ENCODE measurements at places on chromosomes 12 and 14.

DNA sequence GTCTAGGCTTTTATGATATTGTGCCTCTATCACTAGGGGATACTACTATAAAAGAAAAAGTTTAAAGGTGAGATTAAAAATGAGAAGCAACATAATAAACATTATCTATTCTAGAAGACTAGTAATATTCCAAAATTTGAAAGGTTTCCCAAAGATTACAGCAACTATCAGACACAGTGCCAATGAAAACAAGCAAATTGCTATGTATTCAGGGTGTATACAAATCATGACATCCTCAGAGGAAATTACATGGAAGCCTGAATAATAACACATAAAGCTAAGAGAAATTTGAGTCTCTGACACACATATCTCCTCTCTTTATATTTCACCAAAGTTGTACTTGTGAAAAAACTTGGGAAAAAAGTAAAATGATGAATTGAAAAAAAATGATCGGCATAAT is 327.0 kb downstream of the SEC23A start:
- no peak for DNase-seq

DNA sequence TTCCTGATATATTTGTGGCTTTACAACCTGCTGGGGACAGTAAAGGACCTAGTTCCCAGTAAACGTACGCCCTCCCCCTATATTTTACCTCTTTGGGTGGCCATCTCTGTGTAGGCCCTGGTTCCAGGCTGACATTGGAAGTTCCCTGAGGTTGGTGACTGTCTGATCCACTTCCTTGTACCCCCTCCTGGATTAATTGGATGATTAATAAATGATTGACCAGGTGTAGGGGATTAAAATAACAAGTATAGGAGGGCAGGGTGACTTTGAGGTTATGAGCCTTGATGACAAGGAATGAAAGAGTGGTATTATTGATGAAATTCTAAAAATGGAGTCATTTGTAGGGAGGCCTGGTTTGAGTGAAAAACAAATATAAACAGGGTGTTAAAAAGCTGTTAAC is 9.6 kb downstream of the SUSD6 start:
- no peak for DNase-seq

DNA sequence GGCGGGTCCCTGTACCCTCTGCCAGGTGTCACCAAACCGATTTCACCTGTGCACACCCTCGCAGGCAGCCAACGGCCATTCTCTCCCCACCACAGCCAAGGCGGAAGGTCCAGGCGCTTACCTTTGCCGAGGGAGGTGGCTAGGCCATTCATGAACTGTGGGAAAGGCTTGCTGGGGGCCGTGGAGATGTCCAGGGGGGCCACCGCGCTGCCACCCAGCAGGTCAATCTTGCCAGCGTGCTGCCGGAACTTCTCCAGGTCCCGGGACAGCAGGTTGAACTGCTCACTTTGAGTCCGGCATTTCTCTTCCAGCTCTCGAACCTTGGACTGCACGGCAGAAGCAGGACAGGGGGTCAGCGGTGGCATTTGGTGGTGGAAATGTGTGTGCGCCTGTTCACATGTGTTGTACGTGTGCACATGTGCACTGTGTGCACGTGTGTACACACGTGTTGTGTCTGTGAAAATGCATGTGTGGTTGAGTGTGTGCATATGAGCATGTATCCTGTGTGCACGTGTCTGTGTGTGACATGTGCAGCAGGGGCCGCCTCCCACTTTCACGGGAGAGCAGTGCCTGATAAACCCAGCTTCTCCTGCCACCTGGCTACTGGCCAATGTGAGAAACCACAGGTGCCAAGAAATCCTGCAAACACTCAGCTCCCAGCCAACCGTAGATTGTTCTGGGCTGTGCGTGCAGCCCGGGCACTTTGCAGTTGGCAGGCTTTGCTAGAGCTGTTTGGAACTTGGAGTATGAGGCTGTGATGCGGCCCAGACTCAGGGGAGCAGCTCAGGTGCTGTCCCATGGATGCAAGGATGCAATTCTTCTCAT is 118.9 kb downstream of the PIWIL1 start:
- no peak for DNase-seq

DNA sequence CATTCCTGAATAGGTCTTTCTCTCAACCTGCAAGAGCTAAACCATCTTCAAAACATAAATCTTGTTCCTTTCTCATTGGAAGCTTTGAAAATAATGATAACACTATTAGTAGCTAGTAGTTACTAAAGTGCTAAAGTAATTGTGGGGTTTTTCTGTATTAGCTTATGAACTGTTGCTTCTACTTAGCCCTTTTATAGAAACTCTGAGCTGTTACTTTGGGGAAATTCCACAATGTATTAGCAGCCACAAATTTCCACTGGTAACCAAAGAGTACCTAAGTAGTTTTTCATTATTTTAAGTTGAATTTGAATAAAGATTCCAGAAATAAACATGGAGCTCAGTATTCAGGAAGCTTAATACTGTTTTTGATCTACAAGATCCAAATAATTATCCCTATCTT is 6.4 kb upstream of the MAPK1IP1L start:
- no peak for DNase-seq

DNA sequence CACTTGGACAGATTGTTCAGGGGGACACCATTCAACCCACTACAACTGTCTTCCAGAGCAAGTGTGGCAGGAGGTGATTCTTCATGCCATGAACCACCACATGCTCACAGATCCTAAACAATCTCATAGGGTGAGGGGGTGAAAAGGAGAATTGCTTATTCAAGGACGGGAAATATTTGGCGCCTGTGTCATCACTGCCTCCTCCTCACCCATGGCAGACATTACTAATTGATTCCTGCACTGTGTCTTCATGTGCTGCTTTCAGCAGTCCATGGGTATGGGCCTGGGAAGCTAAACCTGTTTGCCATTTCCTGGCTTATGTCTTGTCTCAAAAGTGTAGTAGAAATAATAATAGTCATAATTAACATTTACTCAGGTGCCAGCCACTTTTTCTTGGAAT is 31.3 kb downstream of the MMAB start:
- no peak for DNase-seq

- no peak for DNase-seq
Observed at GRCh38 chr12:118371321-118372282, 1.1 kb downstream of the TAOK3 start.

DNA sequence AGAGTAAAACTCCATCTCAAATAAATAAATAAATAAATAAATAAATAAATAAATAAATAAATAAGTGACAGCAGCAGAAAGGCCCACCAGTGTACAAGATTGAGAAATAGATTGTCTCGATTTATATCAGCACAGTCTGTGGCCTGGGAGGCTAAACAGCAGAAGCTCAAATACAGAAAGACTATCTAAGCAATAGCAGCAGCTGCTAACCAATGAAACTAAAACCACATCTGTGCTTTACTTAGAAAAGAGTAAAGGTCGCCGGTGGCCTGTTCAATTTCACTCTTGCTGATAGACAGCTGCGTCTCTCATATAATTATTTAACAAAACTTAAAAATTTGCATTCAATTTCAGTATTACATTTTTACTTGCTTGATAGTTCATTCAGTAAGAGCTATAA is 325.7 kb downstream of the CEP128 start:
- no peak for DNase-seq

DNA sequence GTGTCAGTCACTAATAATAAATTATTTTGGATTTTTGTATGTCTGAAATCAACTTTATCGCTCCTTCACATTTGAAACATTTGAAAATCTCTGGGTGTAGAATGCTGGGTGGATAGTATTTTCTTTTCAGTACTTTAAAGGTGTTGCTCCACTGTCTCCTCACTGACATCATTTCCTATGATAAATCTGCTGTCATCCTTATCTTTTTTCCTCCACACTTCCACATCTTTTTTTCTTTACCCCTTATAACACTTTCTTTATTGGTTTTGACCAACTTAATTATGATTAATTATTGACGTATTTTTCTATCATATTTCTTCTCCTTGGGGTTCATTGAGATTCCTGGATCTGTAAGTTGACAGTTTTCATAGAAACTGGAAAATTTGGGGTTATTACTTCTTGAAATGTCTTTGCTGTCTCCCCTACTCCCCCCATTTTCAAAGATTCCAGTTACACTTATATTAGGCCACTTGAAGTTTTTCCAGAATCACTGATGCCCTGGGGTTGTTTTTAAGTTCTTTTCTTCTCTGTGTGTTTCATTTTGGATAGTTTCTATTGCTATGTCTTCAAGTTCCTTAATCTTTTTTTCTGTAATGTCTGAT is 177.5 kb upstream of the DIO3 start:
- no peak for DNase-seq

DNA sequence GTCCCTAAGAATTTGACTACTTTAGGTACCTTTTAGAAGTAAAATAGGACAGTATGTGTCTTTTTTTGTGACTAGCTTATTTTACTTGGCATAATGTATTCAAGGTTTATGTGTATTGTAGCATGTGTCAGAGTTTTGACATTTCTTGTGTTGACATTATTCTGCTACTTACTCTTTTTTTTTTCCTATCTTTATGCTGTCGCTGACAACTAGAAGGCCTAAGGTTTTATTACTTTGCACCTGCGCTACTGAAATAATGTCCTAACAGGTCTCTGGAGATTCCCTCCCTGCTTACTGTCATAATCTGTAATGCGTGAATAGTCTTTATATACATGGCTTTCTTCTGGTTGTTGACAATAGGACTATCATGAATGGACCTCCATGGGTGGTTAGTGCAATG is 43.0 kb downstream of the PDE3A start:
- DNase-seq: no peak

DNA sequence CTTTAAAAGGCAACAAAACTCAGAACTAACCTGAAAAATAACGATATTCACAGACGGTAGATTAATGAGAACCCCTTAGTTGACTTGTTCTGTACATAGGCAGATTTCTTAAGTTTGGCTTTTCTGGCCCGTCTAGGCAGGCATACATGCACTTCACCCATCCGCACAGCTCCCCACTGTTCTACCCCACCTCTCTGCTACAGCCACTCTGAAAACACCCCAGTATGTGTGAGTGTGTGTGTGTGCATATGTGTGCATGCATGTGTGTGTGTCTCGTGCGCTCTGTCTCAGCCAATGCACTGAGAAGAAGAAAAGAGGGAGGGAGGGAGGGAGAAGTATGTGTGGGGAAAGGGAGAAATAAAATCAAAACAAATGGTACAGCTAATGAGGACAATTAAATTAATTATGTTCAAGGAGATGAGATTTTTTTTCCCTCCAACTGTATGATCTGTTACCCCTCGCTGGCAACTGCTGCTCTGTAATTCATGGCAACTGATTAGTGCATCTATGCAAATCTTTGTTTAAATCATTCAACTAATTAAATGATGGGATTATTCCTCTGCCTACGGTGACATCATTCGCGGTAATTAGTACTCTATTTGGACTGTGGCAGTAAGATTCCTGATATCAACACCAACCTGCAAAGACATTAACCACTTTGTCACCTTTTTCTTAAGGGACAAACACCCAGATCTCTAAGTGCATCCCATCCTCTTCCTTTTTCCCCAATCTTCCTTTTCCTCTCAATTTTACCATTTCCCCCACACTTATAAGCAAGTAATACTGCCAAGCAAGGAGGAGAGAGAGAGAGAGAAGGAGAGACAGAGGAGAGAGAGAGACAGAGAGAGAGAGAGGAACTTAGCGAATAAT is 2.2 kb upstream of the LMO3 start:
- no peak for DNase-seq

DNA sequence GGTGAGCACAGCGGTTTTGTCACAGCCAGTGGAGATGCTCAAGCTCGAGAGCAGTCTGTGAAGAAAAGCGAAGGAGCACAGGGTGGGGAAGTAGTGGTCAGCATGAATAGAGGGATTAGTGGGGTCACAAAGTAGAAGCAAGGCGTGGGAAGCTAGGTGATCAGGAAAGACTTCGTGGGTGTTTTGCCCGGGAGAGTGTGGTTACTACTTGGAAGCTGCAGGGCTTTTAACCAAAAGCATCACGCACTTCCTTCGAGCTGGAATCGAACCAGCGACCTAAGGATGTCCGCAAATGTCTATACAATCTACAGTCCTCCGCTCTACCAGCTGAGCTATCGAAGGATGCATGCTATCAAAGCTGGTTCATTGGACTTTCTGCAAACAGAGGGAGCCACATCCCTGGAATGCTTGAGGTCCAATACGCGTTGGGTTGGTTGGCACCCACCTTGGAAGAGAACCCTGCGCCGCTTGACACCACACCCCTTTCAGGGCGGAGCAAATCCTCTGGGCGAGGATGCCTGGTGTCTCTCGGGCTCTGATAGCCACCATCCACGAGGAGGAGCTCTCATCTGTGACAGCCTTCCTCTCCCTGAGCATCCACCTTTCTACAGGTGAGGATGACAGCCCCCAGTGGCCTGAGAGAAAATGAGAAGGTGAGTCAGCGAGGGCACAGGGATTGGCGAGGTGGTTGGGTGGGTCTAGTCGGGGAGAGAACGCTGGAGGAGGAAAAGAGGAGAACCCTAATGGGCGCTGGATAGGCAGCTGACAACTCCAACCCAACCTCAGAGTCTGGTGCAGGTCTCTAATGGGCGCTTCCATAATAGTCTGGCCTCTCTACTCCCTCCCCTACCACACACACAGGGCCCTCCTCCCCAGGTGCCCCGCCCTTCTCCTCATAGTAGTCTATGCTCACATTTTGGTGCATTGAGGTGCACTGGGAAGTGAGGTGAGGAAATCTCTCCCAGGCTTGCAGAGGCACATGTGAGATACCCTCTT is 16.0 kb upstream of the OR6S1 start:
- no peak for DNase-seq
